A673 (cell line): ENCODE measurements at places on chromosomes 1 and 21.
A peak's percentile ranks its signal among the peaks of the same experiment; 100 is the strongest.

GRCh38 chr1:56975446-56975845 is 9.6 kb upstream of the C8B start:
- DNase-seq = no peak

DNA sequence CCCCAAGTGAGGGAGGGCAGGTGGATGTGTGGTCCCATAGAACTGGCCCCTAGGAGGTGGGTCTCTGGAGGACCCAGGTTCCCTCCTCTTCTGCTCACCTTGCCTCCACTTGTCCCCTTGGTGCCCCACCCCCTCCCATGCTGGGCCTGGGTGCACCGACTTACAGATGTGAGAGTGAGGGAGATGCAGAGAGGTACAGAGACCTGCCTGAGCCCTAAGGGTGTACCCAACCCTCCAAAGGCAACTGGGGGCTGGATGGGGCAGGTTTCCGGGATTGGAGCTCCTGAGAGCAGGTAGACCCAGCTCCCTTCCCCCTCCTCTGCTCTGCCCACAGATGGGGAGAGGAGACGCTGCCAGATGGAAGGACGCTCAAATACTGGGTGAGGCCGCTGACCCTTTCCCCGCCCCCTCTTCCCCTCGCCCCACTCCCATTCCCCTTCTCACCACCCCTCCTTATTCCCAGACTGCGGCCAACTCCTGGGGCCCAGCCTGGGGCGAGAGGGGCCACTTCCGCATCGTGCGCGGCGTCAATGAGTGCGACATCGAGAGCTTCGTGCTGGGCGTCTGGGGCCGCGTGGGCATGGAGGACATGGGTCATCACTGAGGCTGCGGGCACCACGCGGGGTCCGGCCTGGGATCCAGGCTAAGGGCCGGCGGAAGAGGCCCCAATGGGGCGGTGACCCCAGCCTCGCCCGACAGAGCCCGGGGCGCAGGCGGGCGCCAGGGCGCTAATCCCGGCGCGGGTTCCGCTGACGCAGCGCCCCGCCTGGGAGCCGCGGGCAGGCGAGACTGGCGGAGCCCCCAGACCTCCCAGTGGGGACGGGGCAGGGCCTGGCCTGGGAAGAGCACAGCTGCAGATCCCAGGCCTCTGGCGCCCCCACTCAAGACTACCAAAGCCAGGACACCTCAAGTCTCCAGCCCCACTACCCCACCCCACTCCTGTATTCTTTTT is 10.3 kb downstream of the TINAGL1 start:
- no peak for DNase-seq

GRCh38 chr1:247406014-247406656 is 9.8 kb upstream of the NLRP3 start:
- DNase-seq = no peak

DNA sequence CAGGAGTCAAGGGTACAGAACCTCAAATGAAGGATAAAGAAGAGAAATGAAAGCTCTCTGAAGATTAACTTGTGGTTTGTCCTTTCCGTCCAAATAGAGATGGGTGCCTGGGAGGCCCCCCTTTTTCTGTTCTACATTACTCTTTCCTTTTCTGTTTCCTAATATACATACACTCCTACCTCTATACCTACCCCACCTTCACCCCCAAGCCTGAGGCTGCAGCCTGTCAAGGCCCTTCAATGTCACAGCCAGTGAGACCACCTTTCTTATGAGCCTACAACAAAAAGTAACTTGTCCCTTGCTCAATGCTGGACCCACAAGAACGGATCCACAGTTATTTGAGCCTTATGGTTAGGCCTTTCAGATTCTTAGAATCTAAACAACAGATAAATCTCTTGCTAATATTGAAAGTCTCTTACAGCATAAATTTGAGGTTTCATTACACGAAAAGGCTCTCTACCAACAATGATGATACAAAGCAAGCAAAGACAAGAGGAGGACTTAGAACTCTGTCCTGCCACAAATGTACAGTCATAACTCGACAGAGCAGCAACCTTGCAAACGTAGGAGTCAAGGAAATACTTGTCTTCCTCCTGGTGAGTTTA is 4.1 kb upstream of the TRAF3IP3 start:
- no peak for DNase-seq

GRCh38 chr1:108033550-108033951 is 68.6 kb upstream of the VAV3 start:
- DNase-seq = no peak

- no peak for DNase-seq
Observed at GRCh38 chr21:25453524-25453923, 153.8 kb downstream of the MRPL39 start.

- no peak for DNase-seq
Observed at GRCh38 chr1:12184008-12184681, 17.4 kb downstream of the TNFRSF1B start.

DNA sequence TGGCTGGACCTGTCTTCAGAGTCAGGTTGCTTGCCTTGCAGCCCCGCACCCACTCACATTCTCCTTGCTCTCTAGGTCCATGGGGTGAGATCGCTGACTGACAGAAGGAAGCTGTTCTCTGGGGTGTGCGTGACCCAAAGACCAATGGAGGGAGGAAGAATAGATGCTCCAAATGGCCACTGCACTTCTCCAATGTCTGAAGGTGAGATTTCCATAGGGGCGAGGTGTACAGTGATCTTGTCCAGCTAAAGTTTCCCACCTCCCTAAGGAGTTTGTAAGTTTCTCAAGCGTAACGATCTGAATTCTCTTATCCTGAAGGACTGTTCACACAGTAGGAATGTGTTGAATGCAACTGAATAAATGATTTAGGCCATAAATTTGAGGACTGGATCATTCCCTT is 211.9 kb upstream of the IRF2BP2 start:
- no peak for DNase-seq

- DNase-seq = no peak
Observed at GRCh38 chr1:63818567-63819325, 44.9 kb downstream of the ROR1 start.

DNA sequence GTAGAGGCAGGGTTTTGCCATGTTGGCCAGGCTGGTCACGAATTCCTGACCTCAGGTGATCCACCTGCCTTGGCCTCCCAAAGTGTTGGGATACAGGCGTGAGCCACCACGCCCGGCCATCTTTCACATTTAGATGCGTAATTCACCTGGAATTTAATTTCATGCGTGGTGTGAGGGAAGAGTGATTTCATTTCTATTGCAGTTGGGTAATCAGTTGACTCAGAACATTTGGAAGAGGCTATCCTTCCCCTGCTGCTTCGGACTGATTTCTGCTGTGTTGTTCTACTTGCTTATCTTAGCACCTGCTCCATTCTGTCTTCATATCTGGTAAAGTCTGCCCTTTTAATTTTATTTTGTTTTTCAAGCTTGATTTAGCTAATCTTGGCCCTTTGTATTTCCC is 19.1 kb downstream of the DIP2A start:
- no peak for DNase-seq

- DNase-seq = no peak
Observed at GRCh38 chr1:202351725-202352124, 3.2 kb downstream of the PPP1R12B start.

DNA sequence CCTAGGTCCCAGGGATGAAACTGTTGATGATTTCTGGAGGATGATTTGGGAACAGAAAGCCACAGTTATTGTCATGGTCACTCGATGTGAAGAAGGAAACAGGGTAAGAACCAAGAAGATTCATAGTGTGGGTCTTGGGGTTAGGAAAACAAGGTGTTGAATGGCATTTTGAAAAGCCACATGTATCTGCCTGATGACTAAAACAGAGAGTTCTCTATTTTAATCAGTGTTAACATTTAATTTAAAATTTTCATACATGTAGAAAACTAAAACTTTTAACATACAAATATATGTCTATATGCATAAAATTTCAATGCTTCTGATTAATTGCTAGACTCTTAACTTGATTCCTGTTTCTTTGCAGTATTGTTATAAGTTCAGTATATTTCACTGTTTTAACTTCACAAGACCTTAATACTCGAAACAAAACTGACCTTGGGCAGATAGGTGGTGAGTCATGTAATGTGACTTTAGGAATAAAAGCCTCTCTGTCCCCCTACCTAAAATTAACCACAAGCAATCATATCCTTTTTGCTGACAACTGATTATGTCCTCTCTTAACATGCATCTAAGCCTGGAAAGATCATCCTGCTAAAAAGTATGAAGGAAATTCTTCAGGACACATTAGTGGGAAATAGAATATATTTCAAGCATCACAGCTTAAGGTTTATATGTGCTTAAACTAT is 95.6 kb downstream of the PTPRC start:
- no peak for DNase-seq

DNA sequence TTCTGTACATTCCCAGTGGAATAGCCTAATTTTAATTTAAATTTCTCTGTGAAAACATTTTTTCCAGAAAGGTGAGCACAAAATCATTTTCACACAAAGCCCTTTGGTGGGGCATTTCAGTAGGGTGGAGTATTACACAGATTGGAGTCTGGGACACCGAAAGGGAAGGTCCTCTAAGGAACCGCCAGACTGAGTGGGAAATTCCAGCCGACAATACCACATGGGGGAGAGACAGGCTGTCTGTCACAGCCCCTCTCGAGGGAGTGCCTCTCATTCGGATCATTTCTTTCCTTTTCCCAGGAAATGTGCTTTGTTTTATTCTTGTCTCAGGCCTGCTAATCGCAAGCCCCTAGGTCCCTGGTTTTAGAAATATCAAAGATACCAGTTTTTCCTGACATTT is 150.6 kb upstream of the HOOK1 start:
- DNase-seq = no peak

DNA sequence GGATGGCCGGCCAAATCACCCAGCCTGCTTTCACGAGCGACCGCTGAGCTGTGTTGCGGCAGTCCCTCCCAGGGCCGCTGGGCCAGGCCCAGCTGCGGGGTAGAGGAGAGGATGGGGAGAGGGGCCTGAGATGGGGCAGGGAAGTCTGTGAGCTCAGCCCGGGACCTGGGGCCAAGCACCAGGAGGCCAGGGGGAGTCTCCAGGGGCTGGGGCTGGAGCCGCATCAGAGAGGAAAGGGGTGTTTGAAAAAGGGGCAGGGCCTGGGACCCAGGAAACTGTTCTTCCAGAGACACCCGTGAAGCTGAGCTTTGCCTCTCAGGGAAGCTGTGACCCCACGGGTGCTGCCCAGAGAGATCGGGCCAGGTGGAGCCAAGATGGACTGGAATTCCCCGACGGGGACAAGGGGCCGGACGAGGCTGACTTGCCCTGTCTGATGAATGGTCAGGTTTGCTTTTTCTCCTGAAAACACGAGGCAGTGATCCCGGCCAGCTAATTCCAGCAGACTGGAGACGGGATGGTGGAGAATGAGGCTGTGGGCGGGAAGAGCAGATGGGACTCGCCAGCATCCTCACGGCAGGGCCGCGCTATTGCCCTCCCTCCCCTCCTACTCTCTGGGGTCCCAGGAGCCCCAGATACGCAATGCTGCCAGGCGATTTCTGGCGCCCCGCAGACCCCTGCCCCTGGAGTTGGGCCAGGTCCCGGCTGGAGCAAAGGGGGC is 40.3 kb upstream of the COL18A1 start:
- DNase-seq = no peak

- DNase-seq = peak; percentile 8
Observed at GRCh38 chr1:182259229-182259872, 132.2 kb downstream of the GLUL start.

GRCh38 chr1:222064388-222065211 is 322.7 kb upstream of the DUSP10 start:
- DNase-seq = no peak

DNA sequence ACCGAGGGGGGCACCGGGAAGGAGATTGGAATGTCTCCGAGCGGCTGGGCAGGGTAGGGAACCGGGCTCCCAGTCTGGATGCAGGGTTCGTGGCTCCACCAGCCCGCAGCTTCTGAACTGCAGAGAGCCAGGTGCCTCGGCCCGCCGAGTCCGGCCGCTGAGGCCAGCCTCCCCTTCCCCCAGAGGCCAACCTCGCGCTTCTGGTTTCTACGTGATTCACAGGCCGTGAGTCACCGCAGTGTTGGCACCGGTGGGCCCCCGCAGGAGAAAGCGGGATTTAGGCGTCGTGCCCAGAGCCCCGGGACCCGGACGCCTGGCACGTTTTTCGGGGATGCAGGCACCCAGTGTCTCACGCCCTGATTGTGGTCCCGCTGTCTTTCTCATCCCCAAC is 458 bp downstream of the CRABP2 start:
- DNase-seq = no peak

DNA sequence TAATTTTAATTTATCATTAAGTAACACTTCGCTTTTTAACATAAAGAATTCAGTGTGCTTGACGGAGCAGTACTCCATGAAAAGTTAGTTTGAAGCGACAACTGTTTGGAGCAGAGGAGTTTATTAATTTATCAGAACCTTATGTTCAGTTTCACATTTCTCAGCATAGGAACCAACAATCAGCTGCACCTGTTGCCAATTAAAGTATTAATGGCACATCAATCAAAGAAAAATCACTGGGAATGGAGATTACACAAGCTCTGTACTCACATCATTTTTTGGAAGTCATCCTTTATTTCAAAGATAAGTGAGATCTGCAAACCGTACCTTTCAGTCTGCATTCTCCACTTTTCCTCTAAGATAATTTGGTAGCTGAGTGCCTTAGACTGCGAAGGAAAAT is 344.6 kb downstream of the LMO4 start:
- peak; percentile 3 for DNase-seq

DNA sequence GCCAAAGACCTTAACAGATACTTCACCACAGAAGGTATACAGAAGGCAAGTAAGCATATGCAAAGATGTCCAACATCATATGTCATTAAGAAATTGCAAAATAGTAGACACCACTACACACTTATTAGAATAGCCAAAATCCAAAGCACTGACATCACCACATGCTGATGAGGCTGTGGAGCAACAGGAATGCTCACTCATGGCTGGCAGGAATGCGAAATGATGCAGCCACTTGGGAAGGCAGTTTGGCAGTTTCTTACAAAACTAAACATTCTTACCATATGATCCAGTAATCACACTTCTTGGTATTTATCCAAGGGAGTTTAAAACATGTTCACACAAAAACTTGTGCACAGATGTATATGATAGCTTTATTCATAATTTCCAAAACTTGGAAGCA is 261.2 kb upstream of the AJAP1 start:
- DNase-seq = no peak

GRCh38 chr1:208183977-208184911 is 59.9 kb downstream of the PLXNA2 start:
- DNase-seq = no peak
